ENCODE measurements at places on chromosomes 3 and 15.

DNA sequence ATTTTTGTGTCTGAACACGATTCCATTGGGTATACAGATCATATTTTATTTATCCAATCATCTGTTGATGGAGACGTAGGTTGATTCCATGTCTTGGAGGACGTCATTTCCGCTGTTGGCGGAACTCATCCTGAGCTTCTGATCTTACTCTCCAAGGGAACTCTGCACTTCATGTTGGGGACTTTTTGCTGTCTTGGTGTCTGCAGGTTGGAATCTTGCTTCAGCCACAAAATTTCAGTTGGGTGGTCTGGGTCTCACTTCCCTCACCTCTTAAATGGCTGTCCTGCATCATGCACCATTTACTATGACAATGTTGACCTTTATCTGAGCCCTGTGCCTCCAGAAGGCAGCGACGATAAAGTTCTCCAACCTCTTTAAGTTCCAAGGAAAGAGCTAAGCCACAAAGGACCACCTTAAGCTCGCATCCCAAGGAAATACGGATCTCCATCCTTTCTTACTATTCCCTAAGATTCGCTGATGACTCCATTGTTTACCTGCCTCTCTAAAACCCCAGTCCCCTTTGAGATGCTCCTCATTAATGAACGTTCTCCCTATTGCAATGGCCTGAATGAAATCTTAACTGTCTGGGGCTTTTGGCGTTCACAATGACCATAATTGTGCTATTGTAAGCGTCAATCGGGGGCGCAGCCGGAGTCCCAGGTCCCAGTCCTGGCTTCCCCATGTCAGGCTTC lies 23.1 kb upstream of the RNU6-1 start:
- no peak for DNase-seq

- DNase-seq: no peak
Measured at GRCh38 chr3:195715583-195716266, 5.1 kb upstream of the MUC20 start.

- DNase-seq: no peak
Measured at GRCh38 chr15:30073915-30074314, 8.8 kb upstream of the GOLGA8J start.

DNA sequence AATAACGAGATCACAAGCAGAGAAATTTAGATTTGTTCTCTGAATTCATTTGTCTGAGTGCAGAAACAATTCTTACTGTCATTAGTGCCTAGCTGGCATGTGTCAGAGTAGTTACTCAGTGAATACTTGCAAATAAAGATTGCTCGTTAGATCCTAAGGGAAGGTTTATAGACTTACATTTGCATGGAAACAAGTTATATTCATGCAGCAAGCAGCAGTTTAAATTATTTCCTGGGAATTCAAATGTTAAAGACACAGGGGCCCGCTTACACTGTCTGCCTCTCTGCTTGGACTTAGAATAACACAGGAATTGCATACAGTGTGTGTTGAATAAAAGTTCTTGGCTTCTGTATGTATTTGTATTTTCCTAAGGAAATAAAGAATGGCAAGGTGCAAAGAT lies 680.6 kb upstream of the NECTIN3 start:
- DNase-seq: no peak

GRCh38 chr3:195770081-195770840 lies 41.5 kb downstream of the MUC4 start:
- no peak for DNase-seq

- no peak for DNase-seq
Measured at GRCh38 chr3:101950510-101950909, 101.2 kb downstream of the NFKBIZ start.

DNA sequence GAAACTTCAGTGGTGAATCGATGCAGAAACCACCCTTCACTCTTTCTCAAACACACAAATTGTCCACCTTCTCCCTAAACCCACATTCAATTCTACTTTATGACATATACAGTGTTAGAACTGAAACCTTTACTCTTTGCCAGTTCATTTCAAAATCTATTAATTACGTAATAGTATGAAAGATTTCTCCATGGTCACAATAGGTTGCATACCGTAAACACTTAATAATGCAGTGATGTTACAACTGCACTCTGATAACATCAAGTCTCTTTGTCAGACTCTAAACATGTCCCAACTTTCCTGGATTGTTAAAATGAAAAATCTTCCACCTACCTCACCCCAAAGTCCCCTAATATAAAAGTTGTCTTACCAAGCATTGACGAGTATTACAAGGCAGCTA lies 111.8 kb upstream of the PROK2 start:
- no peak for DNase-seq

All from activated CD4-positive, alpha-beta T cell treated with anti-CD3 and anti-CD28 coated beads, Interleukin-2, amount 10 ng/mL, durations not matched to agents 7 days and 5 days (primary cell).